ENCODE measurements at places on chromosomes 6 and 20.
A peak's percentile ranks its signal among the peaks of the same experiment; 100 is the strongest.

DNA sequence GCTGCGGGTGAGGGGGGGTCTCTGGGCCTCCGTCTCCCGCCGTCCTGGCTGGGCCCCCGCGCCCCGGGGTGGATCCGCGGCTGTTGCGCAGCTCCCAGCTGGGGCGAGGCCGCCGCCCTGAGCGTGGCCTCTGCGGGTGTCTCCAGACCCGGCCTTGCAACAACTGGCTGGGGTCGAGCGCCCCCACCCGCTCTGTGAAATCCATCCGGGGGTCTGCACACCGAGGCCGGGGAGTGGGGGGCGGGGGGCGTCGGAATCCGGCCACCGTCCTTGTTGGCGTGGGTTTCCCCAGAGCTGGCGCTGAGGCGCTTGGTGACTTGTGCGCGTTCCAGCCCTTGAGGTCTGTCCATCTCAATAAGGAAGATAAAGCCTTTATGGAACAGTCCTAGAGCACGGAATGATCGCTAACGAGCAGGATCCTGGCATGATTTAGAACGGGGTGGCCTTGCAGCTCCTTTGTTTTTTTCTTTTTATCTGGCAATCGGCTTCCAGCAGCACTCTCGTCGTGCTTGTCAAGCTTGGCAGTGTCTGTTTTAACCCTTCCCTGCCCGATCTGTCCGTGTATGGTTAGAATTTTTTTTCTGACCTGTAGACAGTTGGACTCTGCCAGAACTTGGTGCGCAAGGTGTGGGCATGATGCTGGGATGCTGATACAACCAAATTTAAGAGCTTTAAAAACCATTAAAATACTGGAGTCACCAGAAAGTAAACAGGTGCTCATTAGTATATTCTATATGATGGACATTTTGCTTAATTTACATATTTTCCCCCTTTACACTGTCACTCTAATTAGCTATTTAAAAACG, 675 bp downstream of the DSTN start:
- peak; percentile 73 for DNase-seq

GRCh38 chr20:1856424-1856823, 38.8 kb upstream of the SIRPA start:
- DNase-seq, result no peak

- DNase-seq, result peak; percentile 73
Measured at GRCh38 chr6:52522151-52522626, 54.7 kb downstream of the TRAM2 start.

DNA sequence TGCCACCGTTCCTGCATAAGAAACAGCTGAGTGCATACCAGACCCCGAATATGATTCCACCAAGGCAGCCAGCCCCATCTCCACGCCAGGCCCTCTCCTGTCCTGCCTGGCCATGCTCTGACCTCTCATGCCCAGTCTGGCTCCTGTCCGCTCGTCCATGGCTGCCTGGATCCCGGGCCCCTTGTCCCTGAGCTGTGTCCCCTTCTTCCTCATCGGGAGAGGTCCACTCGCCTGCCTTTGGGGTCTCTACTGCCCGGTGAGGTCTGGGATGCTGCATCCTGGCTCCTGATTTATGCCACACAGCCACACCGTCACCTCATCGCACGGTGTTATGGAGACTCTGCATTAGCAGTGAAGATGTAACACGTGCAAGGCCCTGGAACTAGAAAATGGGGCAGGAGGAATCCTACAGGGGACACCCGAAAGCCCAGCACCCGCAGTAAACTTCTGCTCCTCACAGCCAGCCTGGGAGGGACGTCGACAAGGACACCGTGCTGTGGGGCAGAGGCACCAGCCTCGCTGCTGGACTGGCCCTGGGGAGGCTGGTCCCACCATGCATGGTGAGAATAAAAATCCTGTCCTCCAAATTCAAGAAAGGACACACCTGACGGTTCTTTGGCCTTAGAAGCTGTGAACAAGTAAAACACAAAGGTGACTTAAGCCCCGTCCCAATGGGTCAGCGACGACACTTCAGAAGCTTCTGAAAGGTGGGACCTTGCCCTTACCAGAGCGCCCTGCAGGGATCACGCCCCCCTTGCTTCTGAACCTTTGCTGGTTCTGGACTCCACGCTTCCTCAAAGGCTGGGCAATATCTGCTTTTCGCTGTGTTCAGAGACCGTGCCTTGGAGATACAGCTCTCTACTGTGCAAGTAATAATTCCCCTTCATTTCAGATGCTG, 103.0 kb downstream of the DLL1 start:
- no peak for DNase-seq

- peak; percentile 61 for DNase-seq
Measured at GRCh38 chr6:9250852-9251251, 815.5 kb upstream of the SLC35B3 start.

DNA sequence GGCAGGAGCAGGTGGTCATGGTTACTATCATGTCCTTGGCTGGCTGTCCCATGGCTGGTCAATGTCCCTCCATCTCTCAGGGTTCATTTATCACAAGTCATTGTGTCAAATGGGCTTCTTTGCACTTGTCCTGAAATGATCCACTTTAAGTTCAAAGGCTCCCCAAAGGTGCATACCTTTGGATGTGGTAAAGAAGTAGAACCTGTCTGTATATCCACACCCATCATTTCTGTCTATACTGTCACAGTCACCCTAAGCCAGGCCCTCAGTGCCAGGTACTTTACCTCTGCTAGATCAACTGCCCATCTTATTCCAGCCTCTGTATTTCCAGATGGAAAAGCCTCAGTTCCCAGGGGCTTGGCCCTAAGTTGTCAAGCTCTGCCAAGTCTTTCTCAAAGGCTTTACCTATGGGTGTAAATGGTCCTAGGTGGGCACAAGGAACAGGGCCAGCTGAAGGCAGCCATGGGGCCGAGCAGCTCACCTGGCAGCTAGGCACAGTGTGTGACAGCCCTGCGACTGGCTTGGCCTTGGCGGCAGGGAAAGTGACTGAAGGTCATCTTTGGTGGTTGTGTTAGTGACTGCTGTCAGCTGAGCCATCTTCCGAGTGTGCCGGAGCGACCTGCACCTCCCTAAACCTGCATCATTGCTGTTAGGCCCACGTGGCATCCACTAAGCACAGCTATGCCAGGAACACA, 198.4 kb downstream of the SYNDIG1 start:
- DNase-seq, result no peak

GRCh38 chr20:1005452-1006027, 3.4 kb upstream of the RSPO4 start:
- DNase-seq, result no peak

GRCh38 chr20:433300-433975, 25.3 kb downstream of the RBCK1 start:
- no peak for DNase-seq

DNA sequence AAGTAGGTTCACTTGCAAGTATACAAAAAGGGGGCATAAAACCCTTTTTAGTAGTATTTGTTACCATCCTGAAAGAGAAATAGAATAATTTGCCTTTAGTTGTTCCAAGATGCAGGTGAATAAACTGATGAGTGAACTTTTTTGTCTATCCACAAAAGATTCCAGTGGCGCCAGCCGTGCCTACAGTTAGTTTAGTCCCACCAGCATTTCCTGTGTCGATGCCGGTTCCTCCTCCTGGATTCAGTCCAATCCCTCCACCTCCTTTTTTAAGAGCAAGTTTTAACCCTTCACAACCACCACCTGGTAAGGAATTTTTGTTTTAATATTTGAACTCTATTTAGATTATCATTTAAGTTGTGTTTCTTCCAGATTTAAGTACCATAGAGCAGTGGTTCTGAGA, 90.9 kb downstream of the SCAF8 start:
- DNase-seq, result no peak

GRCh38 chr6:4916954-4917561, 86.8 kb downstream of the RPP40 start:
- DNase-seq, result no peak

GRCh38 chr6:159761129-159761872, 544 bp upstream of the ACAT2 start:
- DNase-seq, result no peak

DNA sequence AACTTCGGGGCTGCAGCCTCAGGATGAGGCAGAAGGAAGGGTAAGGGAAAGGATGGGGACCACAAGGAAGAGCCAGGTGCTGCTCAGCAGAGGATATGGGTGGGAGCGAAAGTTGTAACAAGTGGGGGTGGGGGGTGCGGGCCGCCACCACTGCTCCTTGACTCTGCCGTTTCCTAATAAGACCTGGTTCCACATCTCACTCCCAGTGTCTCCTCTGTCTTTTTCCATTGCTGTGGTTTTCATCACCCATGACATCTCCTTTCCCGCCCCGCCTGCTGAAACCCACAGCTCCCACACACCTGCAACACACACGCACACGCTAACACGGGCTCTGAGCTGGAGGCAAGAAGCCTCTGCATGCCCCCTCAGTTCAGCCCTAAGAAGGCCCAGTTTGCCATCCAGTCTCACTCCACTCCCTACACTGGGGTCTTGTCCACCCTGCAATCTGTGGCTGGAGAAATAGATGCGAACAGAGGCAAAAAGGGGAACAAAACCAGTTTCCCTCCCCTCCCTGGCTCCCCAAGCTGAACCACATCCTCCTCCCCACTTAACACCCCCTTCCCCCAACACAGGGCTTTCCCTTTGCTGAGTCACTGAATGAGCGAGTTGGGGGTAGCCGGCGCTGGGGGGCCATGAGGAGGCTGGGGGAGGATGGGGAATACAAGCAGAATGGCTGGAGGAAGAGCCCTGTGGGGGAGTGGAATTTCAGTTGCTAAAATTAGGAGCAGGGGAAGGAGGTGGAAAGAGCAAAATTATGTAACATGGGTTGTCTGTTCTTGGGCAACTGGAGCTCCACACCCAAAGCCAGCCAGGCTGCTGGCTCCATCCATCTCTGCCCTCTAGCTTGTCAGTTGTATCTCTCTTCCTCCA, 11.5 kb downstream of the NFKBIL1 start:
- no peak for DNase-seq

DNA sequence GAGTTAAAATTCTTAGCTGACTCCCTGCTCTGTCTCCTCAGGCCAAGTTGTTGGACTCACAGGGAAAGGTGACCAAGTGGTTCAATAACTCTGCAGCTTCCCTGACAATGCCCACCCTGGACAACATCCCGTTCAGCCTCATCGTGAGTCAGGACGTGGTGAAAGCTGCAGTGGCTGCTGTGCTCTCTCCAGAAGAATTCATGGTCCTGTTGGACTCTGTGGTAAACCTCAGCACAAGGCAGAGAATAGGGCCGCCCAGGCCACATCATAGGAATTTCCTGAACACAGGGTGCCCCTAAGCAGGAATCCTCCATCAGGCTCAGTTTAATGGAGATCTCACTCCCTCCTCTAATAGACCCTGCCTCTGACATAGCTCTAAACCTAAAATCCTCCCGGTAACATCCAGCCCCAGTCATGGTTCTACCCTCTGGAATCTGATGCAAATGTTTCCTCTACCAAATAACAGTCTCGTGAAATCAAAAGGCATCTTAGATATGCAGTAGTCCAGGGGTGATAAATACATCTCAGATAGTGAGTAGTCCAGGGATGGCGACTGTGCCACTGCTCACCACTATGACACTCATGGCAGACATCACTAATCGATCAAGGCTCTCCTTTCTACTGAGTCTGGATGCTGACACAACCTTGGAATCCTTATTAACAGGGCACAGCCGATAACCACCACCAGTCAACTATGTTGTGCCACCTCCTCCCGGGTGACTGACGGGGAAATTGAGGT, 18.3 kb downstream of the BPIFB1 start:
- DNase-seq, result no peak

DNA sequence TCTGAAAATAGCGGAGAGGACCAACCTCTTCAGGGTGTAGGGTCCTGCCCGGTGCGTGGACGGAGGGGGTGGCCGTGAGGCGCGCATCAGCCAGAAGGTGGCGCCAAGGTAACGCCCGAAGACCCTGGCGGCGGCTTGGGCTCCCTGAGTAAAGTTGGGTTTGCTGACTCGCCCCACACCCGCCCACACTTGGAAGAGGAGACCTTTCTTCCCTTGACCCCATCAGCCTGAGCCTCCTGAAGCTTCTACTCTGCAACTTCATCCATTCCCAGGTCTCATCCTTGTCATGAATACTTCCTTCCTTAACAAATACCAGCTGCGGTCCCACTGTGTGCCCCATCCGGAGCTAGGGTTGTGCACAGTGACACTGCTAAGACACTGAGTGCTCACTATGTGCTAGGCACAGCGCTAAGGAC, 14.6 kb downstream of the CD40 start:
- DNase-seq, result peak; percentile 80

DNA sequence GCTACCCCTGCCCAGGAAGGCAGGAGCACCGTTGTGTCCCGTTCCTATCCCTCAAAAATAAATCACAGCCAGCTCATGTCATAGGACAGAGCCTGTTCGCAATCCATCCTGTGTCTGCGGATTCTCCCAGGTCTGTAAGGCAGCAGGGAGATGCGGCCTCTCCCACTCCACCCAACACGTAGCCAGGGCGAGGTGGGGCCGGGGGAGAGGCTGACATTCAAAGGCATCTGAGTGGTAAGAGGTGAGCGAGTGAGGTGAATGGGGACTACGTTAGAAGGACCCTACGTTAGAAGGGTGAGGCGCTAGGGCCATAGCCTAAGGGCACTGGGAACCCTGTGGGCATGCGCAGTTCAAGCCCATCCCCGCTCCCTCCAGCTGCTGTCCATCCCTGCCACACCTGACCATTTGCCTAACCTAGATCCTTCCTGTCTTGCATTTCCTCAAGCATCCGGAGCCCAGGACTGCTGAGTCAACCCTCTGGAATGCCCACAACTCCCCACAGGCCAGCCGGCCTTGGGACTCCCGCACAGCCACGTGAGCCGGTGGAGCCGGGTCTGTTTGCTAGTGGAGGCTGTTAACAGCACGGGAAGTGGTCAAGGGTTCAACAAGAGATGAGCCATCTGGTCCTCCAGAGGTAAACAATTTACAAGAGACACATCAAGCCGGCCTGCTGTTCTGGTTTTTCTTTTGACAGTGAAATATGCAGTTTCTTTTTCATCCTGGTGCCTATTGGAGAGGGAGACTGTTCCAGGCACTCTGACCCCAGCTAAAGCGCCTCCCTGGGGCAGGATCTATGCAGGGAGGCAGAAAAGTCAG, 45.9 kb downstream of the RIPOR3 start:
- DNase-seq, result peak; percentile 95

DNA sequence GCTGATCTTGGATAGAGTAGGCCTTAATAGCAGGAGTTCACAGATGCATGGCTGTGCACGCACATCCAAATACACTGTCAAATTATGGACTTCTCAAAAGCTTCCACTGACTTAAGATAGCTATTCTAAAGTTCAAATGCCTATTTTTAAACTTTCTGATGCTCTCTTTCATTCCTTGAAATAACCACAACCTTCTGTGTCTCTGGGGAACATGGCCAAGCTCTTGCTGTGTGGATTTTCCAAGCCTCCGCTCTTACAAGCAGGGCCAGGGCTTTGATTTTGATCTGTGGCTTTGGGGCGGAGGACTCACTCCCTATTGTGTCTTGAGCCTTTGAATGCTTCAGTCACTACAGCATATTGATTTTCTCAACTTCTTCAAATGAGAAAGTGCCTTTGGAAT, 35.7 kb upstream of the SNRPB2 start:
- no peak for DNase-seq

GRCh38 chr20:36199345-36200257, 36.7 kb upstream of the AAR2 start:
- peak; percentile 87 for DNase-seq
